ENCODE measurements at places on chromosomes 16 and 17.

GRCh38 chr16:88366704-88367047, 16.1 kb upstream of the ZNF469 start:
- no peak for DNase-seq

DNA sequence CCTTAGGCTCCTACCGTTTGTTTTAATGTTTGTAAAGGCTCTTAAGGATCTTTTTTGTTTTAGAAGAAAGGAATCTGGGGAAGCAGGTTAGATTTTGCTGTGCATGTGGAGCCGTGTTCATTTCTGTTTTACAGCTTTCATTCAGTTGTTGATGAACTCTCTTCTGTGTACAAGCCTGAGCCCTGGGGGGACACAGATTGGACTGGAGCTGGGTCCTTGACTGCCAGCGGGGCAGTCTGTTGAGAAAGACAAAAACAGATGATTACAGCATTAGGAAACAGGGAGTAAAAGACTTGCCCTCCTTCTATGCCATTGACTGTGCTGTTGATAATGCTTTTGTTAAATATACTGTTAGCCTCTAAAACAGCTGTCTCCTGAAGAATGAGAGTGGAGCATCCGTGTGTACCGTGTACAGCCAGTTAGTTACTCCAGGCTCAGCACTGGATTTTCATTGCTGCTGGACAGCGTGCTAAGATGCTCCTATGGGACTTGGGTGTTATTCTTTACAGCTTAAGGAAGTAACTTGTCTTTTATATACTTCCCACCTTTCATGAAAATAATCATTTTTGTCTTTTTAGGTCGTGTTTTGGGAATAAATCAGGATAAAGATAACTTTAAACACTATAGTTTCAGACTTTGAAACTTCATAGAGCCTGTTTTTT, 3.2 kb downstream of the MAP1LC3B start:
- DNase-seq = no peak

DNA sequence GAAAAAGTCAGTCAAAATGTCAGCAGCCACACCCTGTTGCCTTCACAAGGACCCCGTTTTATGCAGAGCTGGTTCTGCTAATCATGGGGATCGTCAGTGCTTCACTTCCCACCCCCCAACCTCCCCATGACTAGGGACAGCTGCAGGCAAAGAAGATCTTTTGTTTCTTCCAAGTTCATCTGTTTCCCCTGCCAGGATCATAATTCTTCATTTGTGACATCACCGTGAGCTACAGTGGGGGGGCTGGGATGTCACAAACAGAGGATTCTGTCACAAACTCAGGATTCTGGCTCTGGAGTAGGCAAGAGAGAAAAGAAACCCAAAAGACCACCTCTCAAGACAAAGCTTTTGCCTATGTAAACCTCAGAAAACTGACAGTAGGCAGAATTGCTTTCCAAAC, 24.7 kb downstream of the DNAJC7 start:
- DNase-seq = no peak

DNA sequence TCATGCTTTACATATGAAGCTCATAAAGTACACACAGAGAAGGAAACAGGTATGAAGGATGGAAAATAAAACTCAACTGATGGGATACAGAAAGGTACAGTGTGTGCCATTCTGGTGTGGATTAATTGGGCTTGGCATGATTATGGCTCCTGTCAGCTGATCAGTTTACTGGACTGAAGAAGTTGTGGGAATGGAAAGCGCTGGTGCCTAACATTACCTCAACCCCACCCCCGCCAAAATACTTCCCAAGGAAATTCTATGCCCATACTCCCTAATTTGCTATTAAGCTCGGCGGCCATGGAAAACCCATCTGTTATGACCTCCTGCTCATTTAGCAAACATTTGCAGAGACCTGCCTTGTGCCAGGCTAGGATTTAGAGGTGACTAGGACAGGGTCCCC, 16.6 kb upstream of the PMFBP1 start:
- DNase-seq = no peak

DNA sequence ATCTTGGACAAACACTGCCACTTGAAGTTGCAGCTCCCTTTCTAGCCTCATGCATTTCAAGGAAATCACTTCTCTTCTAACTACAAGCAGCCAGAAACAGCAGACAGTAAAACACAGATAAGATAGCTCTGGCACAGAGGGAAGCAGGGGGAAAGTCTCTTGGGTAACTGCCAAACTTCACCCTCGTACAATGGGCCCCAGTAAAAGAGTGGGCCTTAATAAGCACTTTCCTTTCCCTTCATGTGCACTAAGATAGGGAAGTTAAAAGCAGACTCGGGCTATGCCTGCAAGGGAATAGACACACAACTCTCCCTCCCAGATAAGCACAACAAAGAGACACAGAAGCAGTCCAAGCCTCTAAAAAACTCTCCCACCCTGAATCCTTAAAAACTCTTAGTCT, 4.2 kb upstream of the KRTAP4-5 start:
- DNase-seq = no peak

- no peak for DNase-seq
Measured at GRCh38 chr16:70453117-70453891, 1.1 kb upstream of the FCSK start.

GRCh38 chr17:8954339-8954738, 11.2 kb downstream of the PIK3R5 start:
- DNase-seq = peak; percentile 57

GRCh38 chr17:74484066-74484465, 17.6 kb downstream of the CD300A start:
- no peak for DNase-seq

DNA sequence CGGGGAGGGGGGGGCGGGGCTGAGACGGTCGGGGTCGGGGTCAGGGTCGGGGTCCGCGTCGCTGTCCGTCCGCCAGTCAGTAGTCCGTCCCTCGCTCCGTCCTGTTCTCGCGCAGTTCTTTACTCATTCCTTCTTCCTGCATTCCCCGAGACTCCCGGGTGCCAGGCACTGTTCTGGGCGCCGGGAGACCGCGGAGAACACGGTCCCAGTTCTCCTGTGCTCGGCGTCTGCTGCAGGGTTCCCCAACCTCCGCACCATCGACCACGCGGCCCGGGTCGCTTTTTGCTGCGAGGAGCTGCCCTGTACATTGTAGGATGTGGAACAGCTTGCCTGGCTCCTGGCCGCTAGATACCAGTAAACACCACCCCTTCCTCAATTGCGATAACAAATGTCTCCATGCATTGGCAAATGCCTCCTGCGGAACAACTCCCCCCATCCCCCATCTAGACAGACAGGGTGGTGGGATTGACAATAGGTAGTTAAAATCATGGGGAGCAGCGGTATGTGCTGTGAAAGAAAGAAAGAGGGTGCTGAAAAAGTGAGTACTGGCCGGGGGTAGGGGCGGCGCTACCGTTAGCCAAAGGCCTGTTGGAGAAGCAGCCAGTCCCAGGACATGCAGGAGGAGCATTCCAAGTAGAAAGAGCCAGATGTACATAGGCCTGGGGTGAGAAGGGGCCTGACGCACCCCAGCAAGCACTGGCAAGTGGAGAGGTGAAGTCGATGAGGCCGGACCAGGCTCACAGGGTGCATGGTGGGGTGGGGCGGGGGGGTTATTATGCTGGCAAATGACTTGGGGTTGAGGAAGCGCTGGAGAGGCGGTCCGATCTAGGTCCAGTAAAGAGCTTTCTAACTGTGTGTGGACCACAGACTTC, 631 bp downstream of the TRAF7 start:
- no peak for DNase-seq
